ENCODE measurements at places on chromosomes 5 and 9.

GRCh38 chr9:750249-750967 is 91.1 kb upstream of the DMRT1 start:
- DNase-seq = no peak

GRCh38 chr9:88954066-88954465 is 37.2 kb upstream of the S1PR3 start:
- no peak for DNase-seq

DNA sequence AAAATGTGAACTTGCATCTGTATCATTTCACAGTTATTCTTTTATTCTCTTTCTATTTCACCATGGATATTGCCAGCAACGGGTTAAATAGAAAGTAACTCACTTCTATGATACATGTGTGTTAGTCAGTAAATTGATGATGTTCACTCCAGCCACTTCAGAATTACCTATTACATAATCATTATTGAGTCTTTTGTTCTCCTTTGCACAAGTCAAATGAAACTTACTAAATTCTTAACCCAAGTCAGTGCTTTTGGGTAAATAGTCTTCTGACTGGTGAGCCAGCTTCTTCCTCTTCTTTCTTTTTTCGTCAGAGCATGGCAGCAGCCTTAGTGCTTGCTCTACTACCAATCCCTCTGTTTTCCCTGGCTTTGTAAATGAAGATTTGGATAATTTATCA is 344.3 kb downstream of the RAB3C start:
- no peak for DNase-seq

DNA sequence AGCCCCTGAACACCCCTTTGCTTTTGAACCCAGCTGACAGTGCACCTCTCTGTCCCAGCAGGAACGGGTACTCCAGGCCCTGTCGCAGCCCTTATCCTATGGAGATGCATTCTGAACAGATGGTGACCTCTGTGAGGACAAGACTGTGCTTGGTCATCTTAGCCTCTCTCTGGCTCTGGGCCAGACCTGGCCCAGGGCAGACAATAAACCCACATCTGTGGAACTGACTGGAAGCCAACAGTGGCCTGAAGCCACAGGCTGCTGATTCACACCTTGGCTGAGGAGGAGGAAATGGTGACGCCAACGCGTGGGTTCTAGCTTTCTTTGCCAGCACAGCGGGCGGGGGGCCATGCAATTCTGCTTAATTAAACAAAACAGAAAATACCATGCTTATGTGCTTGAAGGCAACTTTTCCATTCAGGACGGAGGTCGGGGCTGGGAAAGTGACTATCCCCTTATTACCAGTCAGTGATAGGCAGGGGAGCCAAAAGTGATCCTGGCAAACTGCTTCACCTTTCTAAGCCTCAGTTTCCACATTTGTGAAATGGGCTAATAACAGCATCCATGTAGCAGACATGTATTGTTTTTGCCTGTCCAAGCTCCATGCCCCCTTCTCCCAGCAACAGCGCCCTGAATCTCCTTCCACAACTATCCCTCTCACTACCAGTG is 10.8 kb downstream of the SH3PXD2B start:
- DNase-seq = no peak

DNA sequence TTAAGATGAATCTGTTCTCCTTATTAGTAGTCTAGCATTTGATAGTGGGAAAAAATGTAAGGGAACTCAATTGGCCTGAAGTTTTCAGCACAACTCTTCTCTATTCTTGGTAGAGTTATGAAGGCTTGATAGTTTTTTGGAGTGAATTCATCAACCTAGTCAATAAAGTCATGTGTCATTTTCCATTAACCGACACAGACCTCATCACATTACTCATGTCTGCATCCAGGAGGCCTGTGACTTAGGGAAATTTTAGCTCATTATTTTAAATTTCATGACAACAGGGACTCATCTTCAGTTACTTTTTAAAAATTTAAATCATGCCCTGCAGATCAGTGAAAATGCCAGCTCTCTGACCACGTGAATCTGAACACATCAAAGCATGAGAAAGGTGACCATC is 63.3 kb downstream of the ADAMTS16 start:
- no peak for DNase-seq

DNA sequence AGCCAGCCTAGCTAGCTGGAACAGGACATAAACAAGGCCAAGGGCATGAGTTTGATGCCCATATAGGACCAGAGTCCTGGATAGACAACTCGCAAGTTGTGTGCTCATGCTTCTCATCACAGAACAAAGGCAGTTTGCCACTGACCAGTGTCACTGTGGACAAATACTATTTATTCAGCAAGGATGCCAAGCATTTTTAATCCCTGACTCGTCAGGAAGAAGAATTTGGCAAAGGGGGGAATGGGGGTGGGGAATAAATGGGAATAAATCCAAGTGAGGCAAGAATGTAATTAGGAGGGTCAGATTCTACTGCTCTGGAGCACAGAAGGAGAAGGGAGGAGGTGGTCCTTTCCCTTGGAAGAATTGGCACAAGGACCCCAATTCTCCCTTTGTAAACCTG is 46.8 kb upstream of the ANKRD55 start:
- no peak for DNase-seq

- DNase-seq = no peak
Measured at GRCh38 chr9:126504977-126505455, 108.7 kb upstream of the LMX1B start.

- DNase-seq = no peak
Measured at GRCh38 chr5:154842689-154843530, 7.5 kb downstream of the FAXDC2 start.

DNA sequence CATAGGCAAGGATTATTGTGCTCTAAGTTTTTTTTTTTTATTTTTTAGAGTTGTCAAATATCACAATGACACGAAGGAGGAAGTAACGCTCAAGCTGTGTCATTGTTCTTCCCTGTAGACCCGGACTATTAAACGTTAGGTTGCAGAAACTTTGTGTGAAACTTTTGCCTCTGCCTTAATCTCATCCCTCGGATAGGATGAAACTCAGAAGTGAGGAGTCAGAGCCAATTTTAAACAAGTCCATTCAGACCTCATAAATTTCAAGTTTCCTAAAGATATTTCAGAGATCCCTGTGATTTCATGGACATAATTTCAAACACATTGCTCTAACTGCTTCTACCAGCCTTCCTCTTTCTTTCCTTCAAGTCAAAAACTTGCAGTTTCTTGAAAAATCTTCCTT is 98.7 kb upstream of the C6 start:
- DNase-seq = no peak

DNA sequence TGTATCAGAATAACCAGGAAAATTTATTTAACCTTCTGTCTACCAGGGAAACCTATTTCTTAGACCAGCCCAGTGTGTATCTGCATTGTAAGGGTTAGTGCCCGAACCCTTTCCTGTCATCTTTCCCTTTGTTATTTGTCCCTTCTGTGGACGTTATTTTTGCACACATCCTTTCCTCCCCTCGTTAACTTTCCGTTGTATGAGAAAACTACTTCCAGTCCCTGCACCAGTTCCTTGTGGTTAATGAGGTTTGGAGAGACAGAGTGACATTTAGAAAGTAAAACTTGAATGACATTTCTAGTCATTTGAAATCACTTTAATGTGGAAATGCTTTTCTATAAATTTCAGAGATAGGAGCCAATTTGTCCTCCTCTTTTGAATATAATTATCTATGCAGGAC is 4.3 kb upstream of the IFNB1 start:
- no peak for DNase-seq

Measured in stimulated activated CD4-positive, alpha-beta T cell treated with anti-CD3 and anti-CD28 coated beads, Interleukin-12 subunit alpha, Interleukin-12 subunit beta, amount 100 ng/mL, for 24 hours (primary cell).